ENCODE measurements at places on chromosomes 6 and 20.

- DNase-seq = no peak
Observed at GRCh38 chr20:62570897-62571668, 71.2 kb upstream of the SLCO4A1 start.

GRCh38 chr6:75494290-75494689 lies 690 bp upstream of the FILIP1 start:
- DNase-seq = no peak

- no peak for DNase-seq
Observed at GRCh38 chr6:13536796-13537526, 37.4 kb upstream of the SIRT5 start.

DNA sequence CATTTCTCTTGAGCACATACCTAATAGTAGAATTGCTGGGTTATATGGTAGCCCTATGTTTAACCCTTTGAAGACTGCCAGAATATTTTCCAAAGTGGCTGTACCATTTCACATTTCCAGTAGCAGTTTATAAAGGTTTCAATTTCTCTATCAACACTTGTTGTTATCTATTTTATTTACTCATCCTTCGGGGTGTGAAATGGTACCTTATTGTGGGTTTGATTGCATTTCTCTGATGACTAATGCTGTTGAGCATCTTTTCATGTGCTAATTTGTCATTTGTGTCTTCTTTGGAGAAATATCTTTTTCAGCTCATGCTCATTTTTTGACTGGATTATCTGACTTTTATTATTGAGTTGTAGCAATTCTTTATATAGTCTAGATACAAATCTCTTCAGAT lies 5.4 kb downstream of the ENPP4 start:
- DNase-seq = no peak

GRCh38 chr6:97129106-97129505 lies 153.9 kb downstream of the MMS22L start:
- no peak for DNase-seq

DNA sequence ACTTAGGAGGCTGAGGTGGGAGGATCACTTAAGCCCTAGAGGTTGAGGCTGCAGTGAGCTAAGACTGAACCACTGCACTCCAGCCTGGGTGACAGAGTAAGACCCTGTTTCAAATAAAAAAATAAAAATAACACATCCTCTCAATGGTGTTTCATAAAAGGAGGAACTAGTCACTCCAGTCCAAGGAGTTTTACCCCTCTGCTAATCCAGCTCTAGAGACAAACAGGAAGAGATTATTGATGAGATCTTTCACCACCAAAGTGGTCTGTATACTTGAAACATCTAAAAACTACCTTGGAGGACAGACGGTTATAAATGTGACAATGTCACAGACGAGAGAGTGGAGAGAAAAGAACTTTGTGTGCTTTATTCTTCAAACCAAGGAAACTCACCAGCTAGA lies 58.2 kb downstream of the PIGU start:
- no peak for DNase-seq

GRCh38 chr20:58228103-58228483 lies 360 bp downstream of the ANKRD60 start:
- DNase-seq = no peak

DNA sequence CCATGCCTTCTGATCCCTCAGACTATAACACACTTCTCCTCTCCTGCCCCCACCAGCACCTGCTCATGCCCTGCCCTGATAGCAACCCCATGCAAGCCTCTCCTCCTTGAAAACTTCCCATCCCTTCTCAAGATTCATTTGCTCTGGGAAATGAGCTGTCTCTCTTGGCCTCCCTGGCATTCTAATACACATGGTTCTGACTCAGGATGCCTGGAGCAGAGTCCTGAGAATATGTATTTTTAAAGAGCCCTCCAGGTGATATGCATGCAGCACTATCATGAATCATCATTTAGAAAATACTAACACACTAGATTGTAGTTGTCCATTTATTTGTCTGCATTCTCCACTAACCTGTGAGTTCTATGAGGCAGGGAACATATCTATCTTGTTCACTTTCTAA lies 26.6 kb downstream of the HDGFL1 start:
- no peak for DNase-seq

DNA sequence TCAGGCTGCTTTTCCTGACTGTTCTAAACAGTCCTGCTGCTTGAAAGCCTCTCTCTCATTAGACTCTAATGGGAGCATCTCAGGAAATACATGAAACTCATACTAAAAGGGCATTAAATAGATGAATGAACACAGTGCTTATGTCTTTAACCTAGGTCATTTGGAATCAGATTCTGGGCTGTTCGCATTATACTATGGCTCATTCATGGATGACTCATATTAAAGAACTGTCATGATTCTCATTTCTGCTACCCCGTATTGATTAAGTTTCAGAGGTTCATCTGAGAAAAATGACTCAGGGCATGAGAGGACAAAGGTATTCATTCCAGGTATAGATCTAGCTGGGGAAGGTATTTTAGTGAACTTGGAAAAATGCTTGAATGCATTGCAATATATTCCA lies 335.5 kb downstream of the GJA1 start:
- no peak for DNase-seq

DNA sequence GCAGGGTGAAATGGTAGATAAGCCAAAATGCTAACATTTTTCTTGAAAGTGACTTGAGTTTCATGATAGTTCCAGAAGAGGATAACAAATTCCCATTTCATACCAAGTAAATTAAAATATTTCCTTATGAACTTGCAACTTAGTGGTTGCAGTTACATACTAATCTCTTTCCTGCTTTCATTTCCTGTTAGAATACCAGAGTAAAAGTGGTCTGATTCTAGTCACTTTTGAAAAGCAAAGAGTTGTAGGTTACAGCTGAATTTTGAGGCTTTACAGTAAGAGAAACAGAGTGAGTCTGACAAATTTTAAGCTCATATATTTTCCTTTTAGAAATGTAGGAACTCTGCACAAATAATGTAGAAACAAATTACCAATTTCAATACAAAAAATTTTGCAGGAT lies 117.4 kb downstream of the ZFAND3 start:
- DNase-seq = no peak

DNA sequence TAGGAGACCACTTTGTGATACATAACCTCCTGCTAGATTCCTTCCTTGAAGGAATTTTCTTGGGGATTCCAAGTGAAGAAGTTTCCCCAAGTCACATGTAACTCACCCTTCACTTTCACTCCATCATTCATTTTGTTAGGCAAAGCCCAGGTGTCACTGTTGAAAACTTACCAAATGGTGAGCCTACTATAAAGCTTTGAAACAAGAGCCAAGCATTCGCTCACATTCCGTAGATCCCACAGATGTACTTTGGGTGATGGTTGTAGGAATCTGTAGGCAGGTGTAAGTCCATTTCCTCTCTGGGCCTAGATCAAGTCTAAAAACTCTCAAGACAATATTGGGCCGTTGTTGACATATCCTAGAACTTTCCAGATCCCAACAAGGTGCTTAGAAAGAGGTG lies 74.1 kb downstream of the PRDM1 start:
- DNase-seq = no peak

DNA sequence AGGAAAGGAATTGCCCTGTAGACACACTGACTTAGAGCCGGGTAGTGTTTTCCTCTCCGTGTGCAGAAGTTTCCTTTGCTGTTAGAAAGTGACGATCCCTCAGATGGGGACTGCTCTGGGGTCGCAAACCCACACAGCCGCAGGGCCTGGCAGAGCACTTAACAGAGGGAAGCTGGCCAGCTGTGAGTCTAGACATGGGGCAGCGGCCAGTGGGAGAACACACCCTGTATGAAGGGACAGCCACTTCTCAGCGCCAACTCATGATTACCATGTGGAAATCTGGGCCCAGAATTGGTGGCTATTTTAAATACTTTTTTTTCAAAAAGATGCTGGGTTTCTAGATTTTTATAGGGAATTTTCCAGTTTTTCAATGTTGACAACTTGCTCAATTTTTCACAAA lies 39.4 kb downstream of the SLC9A8 start:
- DNase-seq = no peak

DNA sequence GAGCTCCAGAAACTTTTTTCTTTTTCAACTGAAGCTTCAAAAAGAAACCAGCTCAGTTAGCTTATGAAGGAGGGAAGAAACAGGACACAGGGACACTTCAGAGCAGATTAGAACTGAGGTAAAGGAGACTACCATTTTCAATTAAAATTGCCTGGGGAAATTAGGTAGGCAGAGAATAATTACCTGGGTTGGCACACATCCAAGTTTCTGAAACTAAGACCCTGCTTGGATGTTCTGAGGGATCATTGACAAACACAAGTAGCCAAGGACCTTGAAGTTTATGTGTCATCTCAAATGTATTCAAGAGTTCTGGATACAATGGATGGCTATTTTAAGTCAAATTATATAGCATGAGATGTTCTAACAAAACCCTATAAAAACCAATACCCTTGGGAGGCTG lies 137.6 kb downstream of the PLCB4 start:
- no peak for DNase-seq

- DNase-seq = no peak
Observed at GRCh38 chr6:9455864-9456658, 958.8 kb downstream of the TFAP2A start.

GRCh38 chr6:104699593-104700329 lies 160.0 kb downstream of the HACE1 start:
- DNase-seq = no peak

GRCh38 chr6:56938649-56939191 lies 16.2 kb upstream of the BEND6 start:
- DNase-seq = no peak

GRCh38 chr20:10604865-10605440 lies 68.8 kb downstream of the JAG1 start:
- DNase-seq = no peak

DNA sequence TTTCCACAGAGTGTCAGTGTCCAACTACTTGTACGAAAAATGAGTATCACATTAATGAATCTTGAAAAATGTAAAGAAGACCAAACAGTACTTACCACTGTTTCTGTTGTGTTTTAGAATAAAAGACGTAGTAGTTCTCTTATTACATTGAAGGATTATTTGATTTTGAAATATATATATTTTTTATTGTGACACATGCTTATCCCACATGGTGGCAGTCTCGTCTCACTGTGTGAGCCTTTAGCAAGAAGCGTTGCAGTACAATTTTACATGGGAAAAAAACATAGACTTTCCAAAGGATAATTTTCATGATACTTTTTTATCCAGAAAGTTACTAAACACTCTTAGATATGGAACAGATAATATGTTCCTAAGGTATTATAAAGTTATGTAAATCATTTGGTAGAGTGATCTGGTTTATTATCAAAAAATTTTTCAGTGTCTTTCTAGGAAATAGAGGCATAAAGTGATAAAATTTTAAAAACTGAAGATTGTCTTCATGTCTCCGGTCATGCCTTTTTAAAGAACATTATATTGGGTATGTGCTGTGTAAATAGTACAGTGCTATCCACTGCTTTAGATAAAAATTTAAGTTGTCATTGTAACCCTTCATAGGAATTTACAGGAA lies 117.5 kb upstream of the SAMD5 start:
- no peak for DNase-seq

DNA sequence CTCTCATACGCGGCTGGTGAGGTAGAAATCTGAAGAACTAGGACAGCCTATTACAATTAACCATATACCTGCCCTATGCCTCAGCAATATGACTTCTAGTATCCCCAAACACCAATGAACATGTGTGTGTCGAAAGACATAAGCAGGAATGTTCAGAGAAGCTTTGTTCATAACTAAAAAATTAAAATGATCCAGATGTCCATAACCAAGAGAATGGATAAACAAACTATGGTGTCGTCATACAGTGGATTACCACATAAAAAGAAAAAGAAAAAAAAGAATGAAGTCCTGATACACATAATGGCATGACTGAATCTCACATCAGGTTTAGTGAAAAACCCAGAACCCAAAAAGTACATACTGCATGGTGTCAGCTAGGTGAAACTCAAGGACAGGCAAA lies 73.9 kb downstream of the MDN1 start:
- no peak for DNase-seq

DNA sequence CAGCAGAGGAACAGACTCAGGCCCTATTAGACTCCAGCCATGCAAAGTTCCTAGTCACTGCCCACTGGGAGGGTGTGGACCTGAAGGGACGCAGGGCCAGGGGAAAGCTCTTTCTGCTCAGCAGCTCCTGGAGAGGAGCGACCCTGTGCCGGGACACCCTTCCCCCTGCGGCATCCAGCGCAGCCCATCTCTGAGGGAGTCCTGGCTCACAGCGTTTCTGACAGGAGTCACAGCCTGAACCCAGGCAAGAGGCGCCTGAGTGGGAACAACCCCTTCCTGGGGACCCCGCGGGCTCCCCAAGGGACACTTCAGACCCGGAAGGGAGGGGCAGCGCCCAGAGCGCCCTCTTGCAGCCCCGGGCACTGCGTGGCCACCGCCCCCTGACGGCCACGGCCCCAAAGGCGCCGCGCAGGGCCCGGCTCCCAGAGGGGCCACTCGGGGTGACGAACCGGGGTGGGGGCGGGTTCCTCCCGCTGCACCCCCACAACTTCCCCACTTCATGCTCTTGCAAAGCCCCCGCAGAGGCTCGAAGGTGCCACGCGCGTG lies 862 bp downstream of the UCKL1 start:
- DNase-seq = peak; percentile 29

DNA sequence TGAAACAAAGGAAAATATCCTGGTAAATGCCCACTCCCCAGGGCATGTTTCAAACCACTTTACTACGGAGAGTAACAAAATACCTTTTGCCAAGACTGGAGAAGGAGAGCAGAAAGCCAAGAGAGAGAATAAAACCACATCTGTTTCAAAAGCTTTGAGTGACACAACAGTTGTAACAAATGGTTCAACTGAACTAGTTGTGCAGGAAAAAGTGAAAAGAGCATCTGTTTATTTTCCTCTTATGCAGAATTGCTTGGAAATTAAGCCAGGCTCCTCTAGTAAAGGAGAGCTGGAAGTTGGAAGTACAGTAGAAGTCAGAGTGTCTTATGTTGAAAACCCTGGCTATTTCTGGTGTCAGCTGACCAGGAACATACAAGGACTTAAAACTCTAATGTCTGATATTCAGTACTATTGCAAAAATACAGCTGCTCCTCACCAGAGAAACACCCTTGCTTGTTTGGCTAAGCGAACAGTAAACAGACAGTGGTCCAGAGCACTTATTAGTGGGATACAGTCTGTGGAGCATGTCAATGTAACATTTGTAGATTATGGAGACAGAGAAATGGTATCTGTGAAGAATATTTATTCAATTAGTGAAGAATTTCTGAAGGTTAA lies 2.6 kb downstream of the TDRD6 start:
- DNase-seq = no peak

- no peak for DNase-seq
Observed at GRCh38 chr20:44704551-44704971, 10.6 kb upstream of the CCN5 start.

DNA sequence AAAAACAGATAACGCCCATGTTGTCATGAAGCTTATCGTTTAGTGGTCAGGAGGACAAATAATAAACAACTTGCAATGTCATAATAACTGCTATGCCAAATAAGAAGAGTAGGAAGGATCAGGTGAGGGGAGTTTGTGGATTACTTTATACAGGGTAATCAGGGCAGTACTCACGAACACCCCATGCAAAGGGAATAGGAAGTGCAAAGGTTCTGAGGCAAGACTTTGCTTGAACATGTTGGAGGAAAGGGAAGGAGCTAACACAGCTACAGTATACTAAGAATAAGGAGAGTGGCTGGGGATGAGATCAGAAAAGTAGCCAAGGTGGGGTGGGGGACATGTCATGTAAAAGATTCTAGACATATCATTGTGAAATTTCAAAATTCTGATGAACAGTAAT lies 292.0 kb upstream of the RUNX2 start:
- DNase-seq = no peak

GRCh38 chr6:108562503-108562993 lies 1.8 kb downstream of the FOXO3 start:
- DNase-seq = no peak

GRCh38 chr6:10203651-10204050 lies 211.2 kb downstream of the TFAP2A start:
- DNase-seq = no peak

- DNase-seq = no peak
Observed at GRCh38 chr6:17885889-17886576, 101.4 kb downstream of the KIF13A start.

Data from activated CD4-positive, alpha-beta T cell treated with anti-CD3 and anti-CD28 coated beads, Interleukin-2, amount 50 U/mL, for 1 hour (primary cell).